ENCODE measurements at places on chromosomes 3 and 15.
A peak's percentile ranks its signal among the peaks of the same experiment; 100 is the strongest.

DNA sequence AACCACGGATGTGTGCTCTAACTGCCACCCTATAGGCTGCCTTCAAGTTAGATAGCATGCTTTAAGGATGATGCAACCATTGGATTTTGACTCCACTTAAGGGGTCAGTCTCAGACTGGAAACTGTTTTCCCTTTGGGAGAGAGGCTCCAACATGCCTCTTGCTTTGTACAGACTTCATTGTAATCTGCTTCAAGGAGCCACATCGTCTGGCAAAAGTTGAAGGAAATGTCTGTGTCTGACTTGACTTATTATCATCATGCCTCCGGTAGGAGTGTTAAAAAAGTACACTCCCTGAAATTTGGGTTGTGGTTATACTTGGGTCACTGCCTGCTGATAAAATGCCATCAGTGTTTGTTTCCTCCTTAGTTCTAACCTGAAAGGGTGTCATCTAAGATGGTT, 245.4 kb upstream of the CDIN1 start:
- no peaks in the 10 kb centered on the region for H3K4me1 ChIP-seq
- no peak overlapping the region for H3K4me3 ChIP-seq
- DNase-seq, result no peak

DNA sequence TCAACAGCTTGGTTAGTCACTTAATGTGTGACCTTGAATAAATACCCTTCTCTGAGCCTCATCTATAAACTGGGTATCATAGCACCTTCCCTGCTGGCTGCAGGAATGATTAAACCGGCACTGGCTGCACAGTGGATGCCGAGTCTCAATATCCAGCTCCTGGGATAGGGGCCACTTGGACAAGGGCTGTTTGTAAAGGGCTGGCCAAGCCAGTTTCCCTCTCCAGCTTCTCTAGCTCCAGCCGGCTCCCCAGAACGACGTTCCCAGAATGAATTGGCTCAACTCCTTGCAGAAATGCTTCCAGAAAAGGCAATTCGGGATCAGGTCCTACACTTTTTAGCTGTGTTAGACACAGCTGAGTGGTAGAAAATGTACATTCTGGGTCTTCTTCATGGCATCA, 58.8 kb downstream of the LSM3 start:
- H3K27ac ChIP-seq, result no peak overlapping the region
- H3K4me1 ChIP-seq, result peaks cover 19% of the 10 kb centered on the region
- no peaks in the 10 kb centered on the region for H3K27me3 ChIP-seq
- no peaks in the 10 kb centered on the region for H3K36me3 ChIP-seq
- no peak for DNase-seq
- H3K4me3 ChIP-seq, result no peak overlapping the region

DNA sequence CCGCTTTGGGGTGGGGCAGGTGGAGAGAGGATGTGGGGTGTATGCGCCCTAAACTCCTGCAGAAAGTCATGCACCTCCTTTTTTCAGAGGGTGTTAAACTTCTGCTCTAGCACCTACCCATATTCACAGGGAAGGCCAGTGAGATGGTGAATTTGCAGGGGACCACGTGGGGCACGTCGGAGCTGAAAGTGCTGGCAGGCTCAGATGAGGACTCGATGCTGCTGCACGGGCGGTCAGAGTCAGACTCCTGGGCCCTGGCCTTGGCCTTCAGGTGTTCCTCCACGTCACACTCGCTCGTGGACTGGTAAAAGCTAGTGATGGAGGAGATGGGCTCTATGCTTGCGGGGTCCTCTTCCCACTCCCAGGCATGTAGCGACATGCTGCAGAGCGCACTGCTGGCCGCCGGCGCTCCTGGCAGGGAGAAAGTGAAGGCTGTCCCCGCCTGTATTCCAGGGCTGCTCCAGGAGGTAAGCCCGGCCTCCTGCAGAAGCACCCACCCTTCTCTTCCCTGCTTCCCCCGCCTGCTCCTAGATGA, 883 bp downstream of the CFAP92 start:
- no peak for DNase-seq
- H3K4me3 ChIP-seq, result no peak overlapping the region
- peaks cover 5% of the 10 kb centered on the region for H3K4me1 ChIP-seq
- peaks cover 2% of the 10 kb centered on the region for H3K27me3 ChIP-seq

GRCh38 chr3:140736863-140737460, 59.1 kb downstream of the TRIM42 start:
- DNase-seq, result no peak
- no peak overlapping the region for H3K4me3 ChIP-seq
- no peaks in the 10 kb centered on the region for H3K27me3 ChIP-seq
- H3K4me1 ChIP-seq, result no peaks in the 10 kb centered on the region

GRCh38 chr3:125055913-125056745, at the start of gene HEG1:
Gene HEG1 (minus strand): TSS chr3:125055997. CDS start chr3:125055890, 107 bp downstream.
- H3K27ac ChIP-seq, result peak within 1 kb of the TSS; percentile 79
- peak; percentile 77 for DNase-seq
- H3K4me1 ChIP-seq, result peaks cover 53% of the 10 kb centered on the region
- H3K36me3 ChIP-seq, result peaks cover 3% of the 10 kb centered on the region
- peak within 1 kb of the TSS; percentile 86 for H3K4me3 ChIP-seq
- no peaks in the 10 kb centered on the region for H3K27me3 ChIP-seq

DNA sequence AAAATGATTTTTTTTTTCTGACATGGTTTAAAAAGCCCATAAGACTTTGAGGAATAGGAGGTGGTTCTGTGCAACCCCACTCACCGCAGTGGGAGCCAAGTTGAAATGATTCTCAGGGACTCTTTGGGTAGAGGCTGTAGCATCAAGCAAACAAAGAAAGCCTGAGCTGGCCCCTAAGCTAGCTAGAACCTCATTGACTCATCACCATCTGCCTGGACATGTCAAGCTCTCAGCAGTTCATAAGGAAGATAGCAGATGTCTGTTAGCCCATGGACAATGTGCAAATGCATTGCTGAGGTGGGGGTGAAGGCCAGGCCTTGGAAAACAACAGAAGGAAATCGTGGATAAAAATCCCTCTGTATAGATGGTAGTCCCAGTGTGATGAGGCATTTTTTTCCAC, 234.8 kb downstream of the NR2F2 start:
- H3K36me3 ChIP-seq, result no peaks in the 10 kb centered on the region
- peaks cover 10% of the 10 kb centered on the region for H3K4me1 ChIP-seq
- H3K27me3 ChIP-seq, result no peaks in the 10 kb centered on the region
- H3K27ac ChIP-seq, result no peak overlapping the region
- DNase-seq, result no peak
- H3K4me3 ChIP-seq, result no peak overlapping the region

GRCh38 chr15:83206526-83207008, 1.1 kb downstream of the HDGFL3 start:
- peak overlapping the region; percentile 99 for H3K4me3 ChIP-seq
- peak overlapping the region; percentile 62 for H3K27ac ChIP-seq
- DNase-seq, result no peak
- peaks cover 11% of the 10 kb centered on the region for H3K36me3 ChIP-seq
- no peaks in the 10 kb centered on the region for H3K27me3 ChIP-seq

DNA sequence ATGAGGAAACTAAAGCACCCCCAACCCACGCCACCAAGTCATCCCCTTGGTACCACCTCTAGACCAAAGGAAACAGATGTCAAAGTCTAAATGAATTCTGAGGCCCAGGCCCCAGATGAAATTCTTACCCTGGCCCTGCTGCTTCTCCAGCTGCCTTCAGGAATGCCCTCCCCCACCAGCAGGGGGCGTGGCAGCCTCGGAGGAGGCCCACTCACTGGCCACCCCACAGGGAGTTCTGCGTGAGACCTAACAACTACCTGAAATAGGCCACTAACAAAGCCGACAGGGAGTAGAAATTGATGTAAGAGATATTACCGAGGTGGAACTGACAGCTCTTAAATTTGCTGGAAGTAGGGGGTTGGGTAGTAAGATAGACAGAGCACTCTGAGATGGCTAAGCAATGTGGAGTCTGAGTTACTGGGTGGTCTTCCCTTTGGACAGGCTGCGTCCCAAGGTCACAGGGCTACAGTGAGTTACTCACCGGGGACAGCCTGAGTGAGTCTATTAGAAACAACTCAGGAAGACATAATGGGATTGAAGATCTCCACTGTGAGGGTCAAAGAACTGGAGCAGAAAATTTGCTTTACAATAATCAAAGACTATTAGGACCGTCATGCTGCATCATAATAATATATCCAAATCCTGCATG, 240.7 kb downstream of the SHOX2 start:
- DNase-seq, result no peak
- no peak overlapping the region for H3K4me3 ChIP-seq
- H3K27me3 ChIP-seq, result no peaks in the 10 kb centered on the region
- H3K27ac ChIP-seq, result no peak overlapping the region
- H3K4me1 ChIP-seq, result no peaks in the 10 kb centered on the region

DNA sequence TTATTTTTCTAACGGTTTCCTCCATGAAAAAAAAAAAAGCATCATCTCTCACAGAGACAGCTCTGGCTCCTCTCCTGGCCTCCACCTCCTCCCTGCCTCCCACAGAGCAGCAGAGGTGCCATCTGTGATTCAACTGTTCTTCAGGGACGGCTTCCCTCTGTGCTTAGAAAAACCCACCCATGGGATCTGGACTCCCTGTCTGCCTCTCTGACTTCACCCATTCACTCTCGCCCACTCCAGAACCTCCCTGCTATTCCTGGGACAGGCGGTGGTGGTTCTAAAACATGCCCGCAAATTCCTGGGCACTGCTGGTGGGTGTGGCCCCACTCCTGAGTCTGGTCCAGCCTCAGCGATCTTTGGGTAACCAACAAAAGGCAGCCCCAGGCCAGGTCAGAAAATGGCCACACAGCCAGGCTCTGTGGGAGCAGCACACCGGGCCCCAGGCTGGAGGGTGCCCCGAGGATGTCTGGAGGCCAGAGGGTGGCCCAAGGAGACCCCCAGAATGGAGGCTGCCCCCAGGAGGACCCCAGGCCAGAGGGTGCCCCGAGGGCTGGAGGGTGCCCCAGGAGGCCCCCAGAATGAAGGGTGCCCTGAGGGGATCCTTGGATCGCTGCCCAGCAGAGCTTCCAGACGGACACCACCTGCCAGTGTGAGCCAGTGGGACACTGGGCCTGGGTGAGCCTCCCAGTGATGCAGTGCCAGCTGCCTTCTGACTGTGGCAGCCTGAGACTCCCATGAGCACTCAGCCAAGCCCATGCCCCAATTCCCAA, 2.6 kb upstream of the CHST13 start:
- H3K4me3 ChIP-seq, result no peak overlapping the region
- no peaks in the 10 kb centered on the region for H3K36me3 ChIP-seq
- no peak overlapping the region for H3K27ac ChIP-seq
- no peaks in the 10 kb centered on the region for H3K4me1 ChIP-seq

DNA sequence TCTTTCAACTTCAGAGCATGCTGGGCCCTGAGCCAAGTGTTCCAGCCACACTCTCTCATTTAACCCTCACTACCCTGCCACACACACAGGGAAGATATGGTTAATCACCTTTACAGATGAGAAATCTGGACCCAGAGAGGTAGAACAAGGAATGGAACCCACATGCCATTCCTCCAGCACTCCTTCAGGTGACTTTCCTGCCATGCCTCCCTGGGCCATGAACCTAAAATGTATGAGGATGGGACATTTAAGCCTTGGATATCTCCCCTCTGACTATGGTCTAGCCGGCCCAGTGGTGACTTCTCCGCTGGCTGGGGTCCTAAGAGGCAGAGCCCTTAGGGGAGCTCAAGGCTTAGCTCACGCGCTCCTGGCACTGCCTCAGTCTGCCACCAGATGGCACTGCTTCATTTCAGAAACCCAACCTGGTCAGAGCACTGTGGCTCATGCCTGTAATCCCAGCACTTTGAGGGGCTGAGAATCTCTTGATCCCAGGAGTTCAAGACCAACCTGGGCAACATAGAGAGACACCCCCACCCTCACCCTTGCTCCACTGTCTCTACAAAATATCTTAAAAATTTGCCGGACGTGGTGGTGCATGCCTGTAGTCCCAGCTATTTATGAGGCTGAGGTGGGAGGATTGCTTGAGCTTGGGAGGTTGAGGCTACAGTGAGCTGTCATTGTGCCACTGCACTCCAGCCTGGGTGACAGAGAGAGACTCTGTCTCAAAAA, 2.2 kb upstream of the DCAF1 start:
- no peaks in the 10 kb centered on the region for H3K36me3 ChIP-seq
- H3K27me3 ChIP-seq, result no peaks in the 10 kb centered on the region
- no peak overlapping the region for H3K4me3 ChIP-seq
- no peaks in the 10 kb centered on the region for H3K4me1 ChIP-seq
- no peak overlapping the region for H3K27ac ChIP-seq
- no peak for DNase-seq

GRCh38 chr3:164200053-164200823, 878.1 kb downstream of the SI start:
- no peaks in the 10 kb centered on the region for H3K4me1 ChIP-seq
- no peak overlapping the region for H3K4me3 ChIP-seq
- H3K27me3 ChIP-seq, result peaks cover 4% of the 10 kb centered on the region

DNA sequence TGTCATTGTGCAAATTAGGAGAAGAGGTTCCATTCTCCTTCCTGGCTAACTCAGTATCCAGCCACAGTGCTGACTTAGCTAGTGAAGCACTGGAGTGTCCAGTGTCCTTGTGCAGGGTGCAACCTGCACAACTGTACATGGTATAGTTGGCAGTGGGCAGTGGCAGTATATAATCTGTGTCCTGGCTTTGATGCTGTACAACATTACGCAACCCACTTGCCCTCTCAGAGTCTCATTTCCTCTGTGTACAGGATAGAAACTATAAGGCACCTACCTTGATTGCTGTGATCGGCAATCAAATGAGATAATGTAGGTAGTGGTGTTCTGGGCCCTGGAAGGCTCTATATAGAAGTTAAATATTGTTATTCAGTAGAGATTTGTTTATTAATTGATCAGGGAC, 333.6 kb downstream of the CLSTN2 start:
- no peaks in the 10 kb centered on the region for H3K36me3 ChIP-seq
- no peak overlapping the region for H3K27ac ChIP-seq
- H3K4me1 ChIP-seq, result peaks cover 5% of the 10 kb centered on the region
- no peak overlapping the region for H3K4me3 ChIP-seq
- H3K27me3 ChIP-seq, result no peaks in the 10 kb centered on the region

DNA sequence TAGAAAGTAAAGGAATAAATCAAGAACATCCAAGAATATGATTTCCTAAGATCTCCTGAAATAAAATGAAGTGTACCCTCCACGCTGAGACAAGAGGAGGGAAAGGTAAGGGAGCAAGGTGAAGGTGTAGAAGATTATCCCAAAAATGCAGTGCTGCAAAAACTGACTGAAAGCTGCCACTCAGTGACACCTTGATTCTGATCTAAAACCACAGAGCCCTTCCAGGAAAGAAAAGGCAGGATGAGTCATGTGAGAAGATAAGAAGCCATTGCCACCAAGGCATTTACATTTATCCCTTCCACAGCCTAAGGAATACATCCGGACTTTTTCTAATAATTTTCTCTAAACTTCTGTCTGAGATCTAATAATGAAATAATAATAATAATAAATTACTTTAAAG, 49.9 kb downstream of the IGSF11 start:
- H3K27me3 ChIP-seq, result no peaks in the 10 kb centered on the region
- no peak for DNase-seq
- H3K4me3 ChIP-seq, result no peak overlapping the region
- no peak overlapping the region for H3K27ac ChIP-seq
- no peaks in the 10 kb centered on the region for H3K36me3 ChIP-seq
